Activated T-helper 1 cell treated with Interleukin-2 at 50 U/mL for 16 hours (primary cell): ENCODE measurements at places on chromosomes 2 and 18.

DNA sequence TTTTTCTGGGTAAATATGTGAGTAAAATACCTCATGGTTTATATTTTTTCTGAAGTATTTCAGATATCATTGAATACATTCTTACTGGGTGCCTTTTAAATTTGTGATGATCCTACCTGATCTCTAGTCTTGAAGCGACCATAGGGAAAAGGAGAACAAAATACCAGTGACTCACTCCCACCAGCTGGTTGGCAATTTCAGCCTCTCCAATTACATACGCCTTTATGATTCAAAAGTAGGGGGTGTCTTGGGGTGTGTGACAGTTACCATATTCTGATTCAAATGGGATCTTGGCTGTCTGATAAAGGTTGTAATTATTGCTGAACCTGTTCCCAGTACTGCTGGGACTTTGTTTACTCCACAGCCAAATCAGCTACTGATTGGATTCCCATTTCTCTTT lies 175.9 kb upstream of the NXPH2 start:
- DNase-seq: no peak

DNA sequence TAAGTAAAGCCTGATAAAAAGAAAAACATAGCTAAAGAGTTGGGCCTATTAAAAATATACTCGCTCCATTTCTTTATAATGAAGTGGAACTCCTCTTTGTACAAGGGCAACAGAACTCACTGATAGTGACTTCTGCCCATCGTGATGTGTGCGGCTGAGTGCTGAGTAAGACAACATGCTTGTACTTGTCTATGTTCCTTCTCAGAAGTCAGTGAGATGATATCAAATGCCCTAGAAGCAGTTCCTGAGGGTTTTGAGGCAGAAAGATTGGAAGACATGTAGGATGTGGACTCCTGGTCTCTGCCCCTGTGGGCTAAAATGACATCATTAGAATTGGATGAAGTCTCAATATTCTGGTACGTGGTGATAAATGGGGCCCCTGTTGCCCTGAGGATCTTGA lies 73.8 kb downstream of the USP40 start:
- no peak for DNase-seq

- no peak for DNase-seq
Measured at GRCh38 chr2:154261473-154262027, 389.8 kb downstream of the GALNT13 start.

GRCh38 chr2:12709207-12709522 lies 7.6 kb upstream of the TRIB2 start:
- DNase-seq: no peak

- DNase-seq: no peak
Measured at GRCh38 chr2:38057651-38058410, 18.1 kb downstream of the CYP1B1 start.

GRCh38 chr2:207155516-207156444 lies 10.0 kb downstream of the KLF7 start:
- DNase-seq: no peak

DNA sequence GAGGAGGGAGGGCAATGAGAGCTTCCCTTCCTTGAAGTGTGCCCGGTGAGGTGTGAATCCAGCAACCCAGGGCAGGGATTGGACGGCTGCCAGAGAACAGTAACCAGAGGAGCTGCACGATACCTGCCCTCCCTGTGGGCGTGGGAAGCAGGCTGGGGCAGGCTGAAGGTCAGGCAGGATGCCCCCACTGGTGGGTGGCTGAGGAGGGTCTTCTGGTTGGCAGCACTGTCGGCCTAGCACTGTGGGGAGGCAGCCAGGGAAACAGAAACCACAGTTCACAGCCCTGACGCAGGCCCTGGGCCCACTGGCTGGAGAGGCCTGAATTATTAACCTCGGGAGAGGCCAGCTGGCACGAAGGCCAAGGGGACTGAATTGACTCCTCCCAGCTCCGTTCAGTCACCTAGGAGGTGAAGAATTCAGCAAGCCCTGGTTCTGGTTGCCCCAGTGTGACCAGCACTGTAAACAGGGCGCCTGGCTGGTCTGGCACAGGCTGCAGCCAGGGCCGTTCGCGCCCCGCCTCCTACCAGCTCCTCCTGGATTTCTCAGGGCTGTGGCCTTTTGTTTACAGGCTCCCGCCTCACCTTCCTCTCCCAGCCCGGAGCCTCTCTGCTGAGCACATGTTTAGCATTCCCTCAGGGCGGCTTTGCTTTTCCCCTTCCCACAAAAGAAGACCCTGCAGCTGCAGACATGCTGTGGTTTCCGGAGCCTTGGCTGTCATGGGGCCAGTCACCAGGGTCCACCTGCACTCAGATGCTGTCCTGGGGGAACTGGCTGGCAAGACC lies 97.8 kb downstream of the B3GNT2 start:
- DNase-seq: no peak

- no peak for DNase-seq
Measured at GRCh38 chr2:18599509-18600254, 10.3 kb upstream of the NT5C1B start.

DNA sequence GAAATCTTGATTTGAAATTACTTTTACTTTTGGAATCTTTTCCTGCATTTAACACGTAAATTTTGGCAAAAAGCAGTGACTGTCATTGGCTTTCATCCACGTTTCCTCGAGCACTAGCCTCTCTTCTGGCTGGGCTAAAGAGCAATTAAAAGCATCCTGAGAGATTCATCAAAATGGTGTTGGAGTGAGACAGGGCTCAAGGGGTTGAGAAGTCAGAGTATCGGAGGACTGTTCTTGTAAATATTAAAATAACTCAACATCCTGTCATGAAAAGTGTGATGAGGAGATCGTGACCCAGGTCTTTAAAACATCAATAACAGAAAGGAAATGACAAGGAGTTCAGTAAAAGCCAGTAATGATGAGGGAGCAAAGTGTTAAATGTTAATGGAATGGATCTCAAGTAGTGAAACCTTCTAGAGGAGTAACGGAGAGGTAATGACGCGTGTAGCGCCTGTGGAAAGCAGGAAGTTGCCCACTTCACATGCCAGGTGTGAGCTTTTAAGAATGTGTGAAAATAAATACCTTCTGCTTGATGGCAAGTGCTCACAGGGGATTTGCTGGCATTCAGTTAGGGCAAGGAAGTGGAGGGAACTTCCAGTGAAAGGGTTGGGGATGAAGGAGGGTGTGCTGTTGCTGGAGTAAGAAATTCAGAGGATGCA lies 754.4 kb downstream of the ADCYAP1 start:
- DNase-seq: no peak

- no peak for DNase-seq
Measured at GRCh38 chr18:10308154-10308553, 146.3 kb upstream of the APCDD1 start.

- no peak for DNase-seq
Measured at GRCh38 chr2:36568516-36569246, 29.3 kb downstream of the FEZ2 start.

DNA sequence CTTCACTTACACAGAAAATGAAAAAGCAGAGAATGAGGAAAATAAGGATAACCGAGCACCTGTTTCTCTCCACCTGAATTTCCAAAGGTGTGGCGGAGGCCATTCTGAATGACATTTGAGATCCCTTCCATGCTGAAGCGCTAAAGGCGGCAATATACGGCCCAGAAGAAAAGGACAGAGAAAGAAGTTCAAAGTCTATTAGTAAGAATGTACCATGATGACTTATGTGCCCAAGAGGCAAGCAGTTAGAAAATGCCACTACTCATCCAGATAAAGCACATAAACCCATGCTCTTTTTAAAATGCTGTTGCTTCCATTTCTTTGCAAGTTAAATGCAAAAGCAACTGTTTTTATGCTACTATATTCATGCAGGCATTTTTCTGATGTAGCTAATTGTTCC lies 37.2 kb downstream of the FEZ2 start:
- no peak for DNase-seq

- DNase-seq: no peak
Measured at GRCh38 chr2:72085036-72085435, 62.6 kb downstream of the CYP26B1 start.

- no peak for DNase-seq
Measured at GRCh38 chr2:64938607-64939285, 50.5 kb upstream of the SLC1A4 start.

GRCh38 chr2:113182471-113183260 lies 8.9 kb downstream of the PSD4 start:
- DNase-seq: no peak

GRCh38 chr18:40011201-40011600 lies 1943.8 kb upstream of the PIK3C3 start:
- DNase-seq: no peak

- DNase-seq: no peak
Measured at GRCh38 chr2:167136879-167137596, 248.8 kb downstream of the XIRP2 start.

DNA sequence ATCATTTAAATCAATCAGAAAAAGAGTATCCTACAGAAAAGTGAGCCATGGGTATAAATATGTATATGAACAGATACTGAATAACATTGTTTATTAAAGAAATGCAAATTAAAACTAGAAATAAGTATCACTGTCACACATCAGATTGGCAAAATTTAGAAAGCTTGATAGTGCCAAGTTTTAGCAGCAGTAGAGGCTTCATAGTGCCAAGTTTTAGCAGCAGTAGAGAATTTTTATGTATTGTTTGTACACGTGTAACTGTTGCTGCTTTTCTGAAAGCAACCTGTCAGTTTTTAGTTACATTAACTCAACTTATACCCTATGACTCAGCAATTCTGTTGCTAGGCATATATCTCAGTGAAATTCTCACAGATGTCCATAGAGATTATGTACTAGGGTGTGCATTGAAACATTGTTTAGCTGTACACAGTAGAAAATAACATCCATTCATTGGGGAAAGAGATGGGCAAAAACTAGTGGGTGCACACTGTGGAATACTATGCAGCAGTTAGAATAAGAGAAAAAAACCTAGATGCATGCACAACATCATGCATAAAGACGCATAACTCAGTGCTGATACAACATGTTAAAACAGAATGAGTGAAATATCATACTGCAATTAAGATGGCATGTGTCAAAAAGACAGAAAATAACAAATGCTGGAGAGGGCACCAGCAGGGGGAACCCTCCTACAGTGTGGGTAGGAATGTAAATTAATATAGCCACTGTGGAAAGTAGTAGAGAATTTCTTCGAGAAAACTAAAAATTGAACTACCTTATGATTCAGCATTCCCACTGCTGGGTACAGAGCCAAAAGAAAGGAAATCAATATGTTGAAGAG lies 294.5 kb upstream of the NT5C1B start:
- no peak for DNase-seq

DNA sequence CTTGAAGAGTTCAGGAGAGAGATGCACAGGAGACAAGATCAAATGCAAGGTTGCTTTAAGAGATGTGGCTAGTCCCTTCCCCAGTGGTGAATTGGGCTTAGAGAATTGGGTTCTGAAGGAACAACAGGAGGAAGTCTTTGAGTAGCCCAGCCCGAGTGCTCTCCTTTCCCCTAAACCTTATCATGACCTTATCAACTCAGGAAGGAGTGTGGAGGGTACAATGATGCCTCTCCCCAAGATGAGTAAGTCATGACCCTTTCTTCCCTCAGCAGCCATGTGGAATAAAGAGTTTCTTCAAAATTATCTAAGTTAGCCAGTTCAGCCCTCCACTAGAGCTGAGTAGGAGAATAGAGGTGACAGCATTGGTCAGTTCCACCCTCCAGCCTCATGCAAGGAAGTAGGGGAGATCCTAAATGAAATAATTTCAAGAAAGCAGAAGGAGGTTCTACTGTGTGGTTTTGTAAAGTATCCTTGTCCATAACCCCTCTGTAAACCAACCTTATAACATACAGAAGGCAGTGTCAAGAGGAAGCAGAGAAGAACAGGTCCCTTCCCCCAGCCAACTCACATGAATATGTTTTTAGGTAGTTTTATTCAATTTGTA lies 88.4 kb downstream of the ARHGAP15 start:
- DNase-seq: no peak

- DNase-seq: no peak
Measured at GRCh38 chr2:136020831-136021230, 35.4 kb upstream of the DARS1 start.

DNA sequence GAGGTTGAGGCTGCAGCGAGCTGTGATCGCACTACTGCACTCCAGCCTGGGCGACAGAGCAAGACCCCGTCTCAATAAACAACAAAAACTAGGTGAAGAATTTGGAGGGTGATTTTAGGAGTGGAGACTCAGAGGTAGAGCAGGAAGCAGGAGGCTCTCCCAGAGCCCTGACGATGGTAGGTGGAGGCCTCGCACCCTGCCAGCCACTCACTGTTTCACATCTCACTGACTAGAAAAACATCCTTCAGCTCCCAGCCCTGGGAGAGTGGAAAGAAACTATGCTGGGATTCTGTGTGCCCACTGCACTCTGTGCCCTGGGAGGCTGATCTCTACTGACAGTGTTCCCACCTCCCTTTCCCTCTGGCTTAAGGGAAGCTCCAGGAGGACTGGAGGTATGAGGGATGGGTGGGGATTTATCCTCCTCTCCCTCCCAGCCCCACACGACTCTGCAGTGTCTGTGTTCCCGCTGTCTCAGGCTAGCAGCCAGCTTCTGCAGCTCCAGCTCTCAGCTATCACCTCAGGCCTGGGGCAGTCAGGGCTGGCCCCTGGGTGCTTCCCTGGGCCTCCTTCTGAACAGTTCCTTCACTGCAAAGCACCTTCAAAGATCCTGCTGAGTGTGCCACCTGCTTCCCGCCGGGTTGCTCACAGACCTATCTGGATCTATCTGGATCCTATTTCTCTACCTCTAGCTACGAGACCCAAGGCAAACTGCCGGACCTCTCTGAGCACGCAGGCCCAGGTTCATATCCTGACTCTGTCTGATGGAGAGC lies 9.6 kb downstream of the CIB4 start:
- no peak for DNase-seq

- no peak for DNase-seq
Measured at GRCh38 chr2:74003494-74004211, 18.9 kb downstream of the TET3 start.

GRCh38 chr18:652131-652530 lies 5.3 kb upstream of the TYMS start:
- DNase-seq: no peak

DNA sequence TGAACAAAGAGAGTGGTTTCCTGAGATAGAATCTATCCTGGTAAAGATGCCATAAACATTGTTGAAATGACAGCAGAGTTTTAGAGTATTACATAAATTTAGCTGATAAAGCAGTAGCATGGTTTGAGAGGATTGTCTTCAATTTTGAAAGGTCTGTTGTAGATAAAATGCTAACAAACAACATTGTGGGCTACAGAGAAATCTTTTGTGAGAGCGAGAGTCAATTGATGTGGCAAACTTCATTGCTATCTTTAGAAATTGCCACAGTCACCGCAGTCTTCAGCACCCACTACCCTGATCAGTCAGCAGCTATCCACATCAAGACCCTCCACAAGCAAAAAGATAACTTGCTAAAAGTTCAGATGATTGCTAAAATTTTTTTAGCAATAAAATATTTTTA lies 17.5 kb downstream of the VRK2 start:
- DNase-seq: no peak

DNA sequence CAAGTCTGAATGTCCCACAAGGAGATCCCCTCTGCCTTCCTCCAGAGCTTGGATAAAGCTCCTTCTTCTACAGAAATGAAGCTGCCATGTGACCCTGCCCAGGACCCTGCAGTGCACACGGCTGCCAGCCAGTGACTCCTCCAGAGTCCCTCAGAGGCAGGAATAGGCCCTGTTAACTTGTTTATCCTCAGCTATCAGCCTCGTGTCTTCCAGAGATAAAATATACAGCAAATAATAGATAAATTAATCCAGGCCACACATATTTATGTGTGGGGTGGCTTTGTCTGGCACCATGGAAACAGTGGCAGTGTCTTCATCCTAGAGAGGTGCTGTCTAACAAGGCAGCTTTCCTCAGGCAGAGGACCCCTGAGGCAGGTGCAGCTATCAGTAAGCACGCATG lies 66.7 kb downstream of the TMEM18 start:
- DNase-seq: no peak
